ENCODE measurements at places on chromosomes 3 and 15.

DNA sequence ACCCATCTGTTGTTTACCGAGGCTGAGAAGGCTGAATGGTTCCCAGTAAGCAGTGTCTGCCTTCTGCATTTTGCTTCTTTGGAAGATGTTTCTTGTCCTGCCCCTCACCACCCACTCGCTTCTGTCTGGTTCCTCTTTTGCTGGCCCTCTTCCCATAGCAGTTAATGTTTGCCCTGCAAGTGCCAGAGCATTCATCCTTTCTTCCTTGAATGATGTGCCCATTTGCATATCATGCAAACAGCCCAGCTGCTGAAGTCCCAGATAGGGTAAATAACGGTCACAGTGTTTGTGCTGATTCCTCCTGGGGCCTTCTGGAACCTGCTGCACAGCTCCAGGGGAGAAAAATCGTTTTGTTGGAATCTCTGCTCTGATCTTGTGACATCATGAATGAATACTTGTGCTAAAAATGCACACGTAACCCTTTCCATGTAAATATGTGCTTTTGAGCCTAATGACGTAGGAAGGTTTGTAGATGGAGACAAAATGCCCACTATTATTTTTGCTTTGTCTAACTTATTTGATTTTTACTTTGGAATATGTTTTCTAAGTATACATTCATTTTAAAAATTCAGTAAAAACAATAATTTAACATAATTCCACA is 381.0 kb downstream of the SOX2 start:
- no peak for DNase-seq

DNA sequence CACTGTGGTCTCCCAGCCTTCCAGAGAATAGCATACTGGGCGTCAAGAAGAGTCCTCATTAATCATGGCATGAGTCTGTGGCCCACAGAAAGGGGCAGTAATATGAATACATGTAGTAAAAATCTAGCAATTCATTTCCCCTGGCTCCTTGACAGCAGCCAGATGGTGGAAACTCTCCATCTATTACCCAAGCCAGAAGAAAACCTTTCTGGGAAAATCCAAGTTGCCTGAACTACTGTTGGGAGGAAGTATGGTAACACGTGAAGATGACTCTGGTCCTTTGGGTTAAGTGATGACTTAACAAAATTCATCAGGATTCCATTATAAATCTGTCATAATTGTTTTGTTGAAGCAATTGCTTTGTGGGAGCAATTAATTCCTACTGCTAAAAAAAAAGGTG is 530.5 kb downstream of the FHIT start:
- DNase-seq, result no peak

DNA sequence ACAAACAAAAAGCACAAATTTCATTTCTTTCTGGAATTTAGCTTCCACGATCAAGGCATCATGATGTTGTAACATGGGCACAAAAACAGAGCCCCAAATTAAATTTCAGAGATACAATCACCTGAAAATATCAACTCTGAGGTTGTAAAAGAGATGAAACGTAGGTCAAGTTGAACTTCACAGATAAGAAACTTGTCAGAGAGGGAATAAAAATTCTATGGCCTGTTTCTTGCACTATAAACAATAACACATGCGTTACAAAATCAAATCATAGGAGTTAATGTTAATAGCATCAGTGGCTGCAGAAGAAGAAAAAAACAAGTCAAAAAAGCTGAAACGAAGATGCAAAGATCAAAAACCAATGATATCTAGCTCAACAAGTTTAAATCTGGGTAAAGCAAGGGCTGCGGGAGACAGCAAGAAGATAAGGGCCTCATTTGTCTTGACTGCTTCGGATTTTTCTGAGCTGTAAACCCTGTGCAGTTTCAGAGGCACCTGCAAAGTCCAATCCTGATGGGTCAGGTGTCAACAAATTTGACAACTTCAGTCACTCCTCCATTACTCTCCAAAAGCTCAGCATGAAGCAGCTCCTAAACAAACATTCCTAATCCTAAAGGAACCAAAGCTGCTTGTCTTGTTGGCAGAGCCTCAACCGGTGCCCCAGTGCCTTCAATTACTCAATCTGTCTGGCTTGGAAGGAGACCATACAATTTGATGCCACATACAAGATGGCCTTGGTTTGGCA is 219.8 kb downstream of the STT3B start:
- DNase-seq, result no peak

DNA sequence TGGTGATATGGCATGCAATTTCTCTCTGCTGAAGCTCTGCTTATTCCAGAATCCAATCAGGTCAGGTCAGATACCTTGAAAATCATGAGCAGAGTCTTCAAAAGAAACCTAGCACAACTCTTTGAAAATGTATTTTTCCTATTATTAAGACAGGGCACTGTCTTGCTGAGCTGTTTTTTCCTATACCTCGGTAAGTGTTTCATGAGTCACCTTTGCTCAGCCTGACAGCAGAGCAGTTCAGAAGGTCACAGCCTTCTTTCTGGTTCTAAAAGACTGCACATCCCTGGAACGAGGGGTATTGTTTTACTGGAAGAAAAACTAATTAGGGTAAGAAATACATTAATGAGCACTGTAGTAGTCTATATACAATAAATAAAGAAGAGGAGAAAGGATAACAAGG is 422.0 kb downstream of the SOX2 start:
- DNase-seq, result no peak

DNA sequence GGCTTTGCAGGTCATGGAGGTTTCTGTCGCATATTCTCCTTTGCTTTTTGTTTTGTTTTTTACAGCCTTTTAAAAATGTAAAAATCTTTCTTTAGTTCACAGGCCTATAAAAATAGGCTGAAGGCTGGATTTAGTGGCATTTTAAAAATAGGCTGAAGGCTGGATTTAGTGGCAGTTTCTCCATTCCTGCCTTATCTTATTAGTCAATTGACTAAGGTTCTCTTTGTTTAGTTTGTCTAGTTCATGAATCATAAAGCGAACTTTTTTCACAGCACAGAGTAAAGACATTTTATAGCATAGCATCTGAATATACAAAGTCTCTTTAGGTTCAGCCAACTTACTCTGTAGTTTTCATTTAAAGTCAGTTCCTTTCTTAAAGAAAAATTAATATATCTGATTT is 31.4 kb downstream of the AP4E1 start:
- no peak for DNase-seq
